ENCODE measurements at places on chromosomes 13 and 19.

- no peak for DNase-seq
Observed at GRCh38 chr13:25292301-25292700, 5.0 kb upstream of the MTMR6 start.

DNA sequence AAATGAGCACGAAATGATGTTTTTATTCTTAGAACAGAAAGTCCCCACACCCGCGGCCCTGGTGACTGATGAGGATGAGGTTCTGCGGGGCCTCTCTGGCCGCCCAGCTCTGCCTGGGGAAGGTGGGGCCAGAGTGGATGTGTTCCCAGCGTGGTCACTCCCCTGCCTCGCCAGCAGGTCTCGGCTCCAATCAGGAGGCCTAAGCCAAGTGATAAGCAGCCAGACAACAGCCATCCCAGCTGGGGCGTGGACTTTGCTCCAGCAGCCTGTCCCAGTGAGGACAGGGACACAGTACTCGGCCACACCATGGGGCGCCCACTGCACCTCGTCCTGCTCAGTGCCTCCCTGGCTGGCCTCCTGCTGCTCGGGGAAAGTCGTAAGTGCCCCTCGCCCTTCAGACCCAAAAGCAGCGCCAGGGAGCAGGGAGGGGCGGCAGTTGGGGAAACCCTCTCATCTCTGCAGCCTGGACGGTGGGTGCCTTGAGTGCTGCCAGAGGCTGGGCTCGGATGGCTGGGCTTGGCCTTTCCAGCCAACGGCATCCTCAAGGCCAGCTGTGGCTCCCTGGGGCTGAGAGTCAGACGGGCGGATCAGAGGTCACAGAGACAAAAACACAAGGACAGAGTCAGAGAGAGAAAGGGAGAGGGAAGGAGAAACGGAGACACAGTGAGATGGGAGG, at the start of gene F10:
Gene F10, plus strand, starts transcription at position 250 of the 676 bp plus-strand sequence. Its CDS starts 57 bp downstream, at position 307.
- no peak for DNase-seq

GRCh38 chr19:4690361-4690760, 20.2 kb upstream of the MYDGF start:
- no peak for DNase-seq

- DNase-seq = no peak
Observed at GRCh38 chr19:45881909-45882528, 3.9 kb downstream of the IRF2BP1 start.

DNA sequence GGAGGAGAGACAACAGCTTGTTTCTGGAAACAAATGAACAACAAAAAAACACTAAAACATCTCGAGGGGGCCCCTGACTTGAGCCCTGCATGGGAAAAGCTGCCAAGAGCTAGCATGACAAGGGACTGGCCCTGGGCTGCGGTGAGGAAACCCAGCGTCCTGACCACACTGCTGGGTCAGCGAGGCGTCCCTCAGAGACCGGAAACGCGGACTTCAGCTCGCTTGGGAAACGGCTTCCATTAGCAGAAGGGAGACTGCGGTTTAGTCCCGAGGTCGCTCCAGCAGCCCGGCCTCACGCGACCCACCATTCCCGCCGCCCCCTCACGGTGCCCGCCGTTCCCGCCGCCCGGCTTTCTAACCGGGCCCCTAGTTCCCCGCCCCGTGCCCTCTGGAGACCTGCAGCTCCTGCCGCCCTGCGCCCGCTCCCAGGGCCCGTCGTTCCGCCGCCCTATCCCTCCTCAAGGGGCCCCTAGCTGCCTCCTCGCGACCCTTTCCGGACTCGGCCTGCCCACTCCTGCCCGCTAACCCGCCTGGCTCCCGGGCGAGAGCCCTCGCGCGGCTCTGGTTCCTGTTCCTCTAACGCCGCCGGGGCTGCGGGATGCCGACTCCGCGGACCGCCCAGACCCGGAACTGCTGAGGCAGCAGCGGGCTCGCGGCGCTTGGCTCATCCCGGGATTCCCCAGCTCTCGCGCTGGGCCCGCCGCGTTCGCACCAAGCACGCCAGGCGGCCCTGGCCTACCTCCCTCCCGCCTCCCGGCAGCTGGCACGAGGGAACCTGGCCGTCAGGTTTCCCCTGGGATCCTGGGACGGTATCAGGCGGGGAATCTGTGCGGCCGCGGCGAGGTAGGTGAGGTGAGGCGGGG, at the start of gene CCDC122:
Gene CCDC122, minus strand, starts transcription at position 849 of the 863 bp plus-strand sequence. CDS start 10,364 bp downstream, outside the sequence.
- peak; percentile 24 for DNase-seq

- DNase-seq = no peak
Observed at GRCh38 chr19:16473875-16474392, 2.2 kb upstream of the EPS15L1 start.

- DNase-seq = no peak
Observed at GRCh38 chr13:35706721-35707120, 230.2 kb upstream of the MAB21L1 start.

DNA sequence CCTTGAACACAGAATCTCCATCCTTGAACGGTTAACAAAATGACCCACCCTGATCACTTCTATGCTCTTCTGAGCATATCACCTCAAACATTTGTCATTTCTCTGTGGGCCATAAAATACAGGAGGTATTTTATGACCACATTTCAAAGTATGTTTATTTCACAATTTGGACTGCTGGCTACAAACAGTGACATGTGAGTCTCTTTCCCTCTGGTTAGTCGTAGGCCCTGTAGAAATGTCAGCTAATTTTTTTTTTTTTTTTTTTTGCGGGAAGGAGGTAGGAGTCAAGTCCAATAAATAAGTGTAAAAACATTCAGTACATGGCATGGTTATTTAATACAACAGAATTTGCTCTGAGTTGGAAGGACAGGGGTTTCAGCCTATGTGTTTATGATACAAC, 70.7 kb downstream of the FOXO1 start:
- DNase-seq = no peak

DNA sequence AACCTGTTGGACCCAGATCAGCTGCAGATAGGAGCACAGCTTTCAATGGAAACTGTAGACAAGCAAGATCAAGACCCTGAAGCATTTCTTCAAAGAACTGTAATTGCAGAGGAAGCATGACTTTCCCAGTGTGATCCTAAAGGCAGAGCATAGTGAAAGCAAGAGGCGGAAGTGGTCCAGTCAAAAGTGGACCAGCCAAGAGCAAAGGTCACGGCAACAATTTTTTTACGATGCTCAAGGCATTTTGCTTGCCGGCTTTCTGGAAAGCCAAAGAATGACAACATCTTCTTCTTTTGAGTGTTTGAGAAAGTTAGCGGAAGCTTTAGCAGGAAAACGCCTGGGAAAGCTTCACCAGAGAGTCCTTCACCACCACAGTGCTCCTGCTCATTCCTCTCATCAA, 111.6 kb downstream of the RNF17 start:
- DNase-seq = no peak

DNA sequence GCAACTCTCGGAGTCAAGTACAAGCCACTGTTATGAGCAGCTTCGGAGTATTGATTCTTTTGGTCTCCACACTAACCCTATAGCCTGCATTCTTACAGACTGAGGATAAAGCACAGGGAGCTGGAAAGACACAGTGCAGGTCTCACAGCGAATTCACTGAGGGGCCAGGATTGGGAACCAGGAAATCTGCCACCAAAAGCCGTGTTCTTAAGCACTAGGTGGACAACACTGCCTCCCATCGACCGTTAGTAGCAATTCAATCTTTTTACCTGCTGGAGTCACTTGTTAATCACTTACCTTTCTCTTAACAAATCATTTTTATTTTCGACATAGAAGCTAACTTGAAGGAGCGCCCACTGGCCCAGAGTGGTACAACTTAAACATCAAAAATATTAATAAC, 6.3 kb downstream of the PMIS2 start:
- DNase-seq = peak; percentile 77

DNA sequence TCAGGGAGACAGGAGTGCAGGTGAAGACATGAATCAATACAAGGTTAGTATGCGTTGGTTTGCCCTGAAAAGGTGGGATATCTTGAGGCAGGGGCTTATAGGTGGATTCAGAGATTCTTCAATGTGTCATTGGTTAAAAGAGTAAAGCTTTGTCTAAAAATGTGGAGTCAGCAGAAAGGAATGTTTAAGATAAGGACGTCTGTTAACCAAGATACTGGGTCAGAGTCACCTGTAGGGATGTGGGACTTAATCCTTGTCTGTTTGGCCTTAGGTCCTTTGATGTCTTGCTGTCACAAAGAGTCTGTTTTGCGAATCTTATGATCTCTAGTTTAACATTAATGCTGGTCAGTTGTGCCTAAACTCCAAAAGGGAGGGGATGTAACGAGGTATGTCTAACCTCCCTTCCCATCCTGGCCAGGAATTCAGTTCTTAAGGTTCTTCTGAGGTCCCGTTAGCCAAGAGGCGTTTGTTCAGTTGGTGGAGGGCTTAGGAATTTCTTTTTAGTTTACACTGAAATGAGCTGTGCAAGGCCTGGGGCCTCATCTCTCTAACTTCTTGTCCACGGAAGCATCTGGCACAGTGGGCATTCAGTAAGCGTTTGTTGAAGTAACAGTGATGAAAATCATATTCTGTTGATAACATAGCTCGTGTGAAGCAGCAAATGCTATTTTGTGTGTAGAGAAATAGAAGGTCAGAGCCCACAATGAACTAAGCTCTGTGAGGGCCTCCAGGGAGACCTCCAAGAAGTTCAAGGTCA, 96.2 kb upstream of the RNF113B start:
- DNase-seq = no peak

DNA sequence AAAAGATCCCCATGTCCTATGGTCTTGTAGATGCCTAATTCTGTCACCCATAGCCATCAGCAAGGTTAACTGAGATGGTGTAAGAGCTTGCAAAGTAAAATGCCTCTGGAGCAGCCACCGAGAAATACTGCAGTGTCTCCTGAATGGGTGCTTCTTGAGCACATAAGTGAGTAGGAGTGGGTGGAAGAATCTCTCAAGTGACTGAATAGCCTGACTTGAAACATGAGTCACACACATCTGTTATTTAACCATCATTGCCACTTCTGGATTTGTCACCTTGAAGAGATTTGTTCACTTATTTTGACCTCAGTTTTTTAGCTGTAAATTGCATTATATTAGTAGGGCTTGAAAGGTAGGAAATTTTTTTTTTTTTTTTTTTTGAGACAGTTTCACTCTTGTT, 2.3 kb downstream of the ZNF714 start:
- DNase-seq = no peak

DNA sequence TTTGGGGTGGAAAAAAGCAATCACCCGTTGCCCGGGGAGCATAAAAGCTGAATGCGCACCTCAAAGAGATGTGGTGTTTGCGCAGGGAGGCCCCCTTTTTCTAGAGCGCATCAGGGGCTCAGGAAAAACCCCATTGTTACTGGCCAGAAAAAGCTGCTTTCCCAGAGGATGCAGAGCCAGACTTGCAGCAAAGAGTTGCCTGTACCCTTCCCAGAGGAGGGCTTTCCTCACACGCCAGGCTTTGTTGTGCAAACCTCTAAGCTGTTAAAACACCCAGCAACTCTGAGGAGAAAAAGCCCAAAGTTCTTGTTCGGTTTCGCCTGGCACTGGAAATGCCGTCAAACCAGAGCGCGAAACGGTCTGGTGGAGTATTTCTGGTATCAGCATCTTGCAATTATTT, 29.3 kb downstream of the GSX1 start:
- no peak for DNase-seq

- DNase-seq = no peak
Observed at GRCh38 chr13:86932776-86933334, 738.3 kb upstream of the SLITRK5 start.

DNA sequence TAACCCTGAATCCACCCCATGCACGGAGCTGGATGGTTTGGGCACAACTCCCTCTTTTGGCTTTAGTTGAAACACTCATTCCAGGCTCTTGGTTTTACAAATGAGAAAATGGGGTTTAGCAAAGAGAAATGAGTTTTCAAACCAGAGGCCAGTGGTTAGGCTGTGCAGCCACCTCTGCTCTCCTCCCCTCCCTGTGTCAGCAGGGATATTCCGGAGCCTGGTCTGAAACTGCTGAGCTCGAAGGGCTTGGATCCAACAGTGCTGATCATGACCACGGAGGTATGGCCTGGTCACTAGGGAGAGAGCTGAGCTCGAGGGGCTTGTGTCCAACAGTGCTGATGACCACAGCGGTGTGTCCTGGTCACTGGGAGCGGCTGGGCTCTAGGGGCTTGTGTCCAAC, 41.5 kb downstream of the ZNF787 start:
- DNase-seq = no peak

GRCh38 chr19:7426986-7427385, 61.8 kb downstream of the PEX11G start:
- DNase-seq = no peak

DNA sequence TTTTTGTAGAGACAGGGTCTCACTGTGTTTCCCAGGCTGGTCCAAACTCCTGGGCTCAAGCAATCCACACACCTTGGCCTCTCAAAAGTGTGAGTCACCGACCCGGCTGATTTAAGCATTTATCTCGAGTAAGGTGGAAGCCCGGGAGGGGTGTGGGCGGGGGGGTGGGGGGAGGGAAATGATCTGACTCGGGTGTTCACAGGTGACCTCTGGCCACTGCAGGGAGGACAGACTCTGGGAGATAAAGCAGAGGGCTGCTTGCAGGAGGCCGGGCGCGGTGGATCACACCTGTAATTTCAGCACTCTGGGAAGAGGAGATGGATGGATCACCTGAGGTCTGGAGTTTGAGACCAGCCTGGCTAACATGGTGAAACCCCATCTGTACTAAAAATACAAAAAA, 7.9 kb downstream of the DENND1C start:
- DNase-seq = no peak

All from cerebellar cortex (tissue), 1 donor.